ENCODE measurements at places on chromosomes 16 and 17. TPM values are rescaled to one million over a fixed set of nuclear protein-coding genes. Genes with fewer than 3 reads are reported as not detected.

Gene RNF222
- 0.34 TPM for polyA plus RNA-seq

Gene TEKT1
- 0.25 TPM for polyA plus RNA-seq

Gene PRSS36
- polyA plus RNA-seq, result 4.3 TPM

Gene MRPL38
- 78.6 TPM for polyA plus RNA-seq

Gene TOM1L1
- 15.9 TPM for polyA plus RNA-seq

Gene KPNA2
- polyA plus RNA-seq, result 29.9 TPM

Gene KCTD19
- polyA plus RNA-seq, result 0.34 TPM

Gene TBC1D3K
- 0.02 TPM for polyA plus RNA-seq

Gene NETO2
- polyA plus RNA-seq, result 8.4 TPM

Gene CEMP1
- 1.2 TPM for polyA plus RNA-seq

Gene MYH13
- 0.07 TPM for polyA plus RNA-seq

Gene MC1R
- polyA plus RNA-seq, result 20.4 TPM

Gene IGFALS
- polyA plus RNA-seq, result 1.9 TPM

Gene TMEM238L
- polyA plus RNA-seq, result 0.07 TPM

Gene RNF227
- 5.8 TPM for polyA plus RNA-seq

Gene PDF
- 2.1 TPM for polyA plus RNA-seq

Gene SLFN14
- polyA plus RNA-seq, result 0.02 TPM

Gene TAT
- 0.62 TPM for polyA plus RNA-seq

Gene NAGS
- polyA plus RNA-seq, result 1.6 TPM

Gene ZNF385C
- 1.1 TPM for polyA plus RNA-seq

Gene DNAI2
- polyA plus RNA-seq, result 0.78 TPM

Gene CCL17
- polyA plus RNA-seq, result 38.6 TPM

Gene C16orf54
- 19.0 TPM for polyA plus RNA-seq

Gene FBXO39
- 1.0 TPM for polyA plus RNA-seq
